Activated CD4-positive, alpha-beta T cell treated with anti-CD3 and anti-CD28 coated beads, Interleukin-2, amount 50 U/mL, for 4 hours (primary cell): ENCODE measurements at places on chromosomes 6 and 20.

GRCh38 chr6:64520050-64520449 lies 884.4 kb downstream of the PHF3 start:
- no peak for DNase-seq

DNA sequence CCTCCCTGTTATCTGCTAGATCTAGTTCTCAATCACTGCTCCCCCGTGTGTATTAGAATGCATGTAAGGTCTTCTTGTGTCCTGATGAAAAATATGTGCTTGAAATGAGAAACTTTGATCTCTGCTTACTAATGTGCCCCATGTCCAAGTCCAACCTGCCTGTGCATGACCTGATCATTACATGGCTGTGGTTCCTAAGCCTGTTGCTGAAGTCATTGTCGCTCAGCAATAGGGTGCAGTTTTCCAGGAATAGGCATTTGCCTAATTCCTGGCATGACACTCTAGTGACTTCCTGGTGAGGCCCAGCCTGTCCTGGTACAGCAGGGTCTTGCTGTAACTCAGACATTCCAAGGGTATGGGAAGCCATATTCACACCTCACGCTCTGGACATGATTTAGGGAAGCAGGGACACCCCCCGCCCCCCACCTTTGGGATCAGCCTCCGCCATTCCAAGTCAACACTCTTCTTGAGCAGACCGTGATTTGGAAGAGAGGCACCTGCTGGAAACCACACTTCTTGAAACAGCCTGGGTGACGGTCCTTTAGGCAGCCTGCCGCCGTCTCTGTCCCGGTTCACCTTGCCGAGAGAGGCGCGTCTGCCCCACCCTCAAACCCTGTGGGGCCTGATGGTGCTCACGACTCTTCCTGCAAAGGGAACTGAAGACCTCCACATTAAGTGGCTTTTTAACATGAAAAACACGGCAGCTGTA lies 73.4 kb downstream of the PTPN1 start:
- DNase-seq: no peak

GRCh38 chr6:75656479-75656878 lies 54.8 kb downstream of the SENP6 start:
- no peak for DNase-seq

DNA sequence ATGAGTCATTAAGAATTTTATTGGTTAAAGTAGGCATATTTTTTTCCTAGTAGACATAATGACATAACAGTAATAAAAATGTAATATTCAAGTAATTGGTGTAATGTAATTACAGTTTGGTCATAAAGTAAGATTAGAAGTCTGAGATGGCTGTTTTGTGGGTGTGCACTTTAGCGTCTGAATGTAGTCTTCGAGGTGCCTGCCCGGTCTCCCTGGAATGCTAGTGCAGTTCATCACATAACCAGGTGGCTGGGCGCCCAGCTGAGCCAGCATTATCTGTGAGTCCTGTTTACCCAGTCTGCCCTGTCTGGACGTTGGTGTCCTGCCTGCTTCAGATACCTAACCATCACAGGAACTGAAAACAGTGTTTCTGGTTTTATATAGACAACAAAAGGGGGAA lies 419.1 kb downstream of the CDC5L start:
- DNase-seq: no peak

DNA sequence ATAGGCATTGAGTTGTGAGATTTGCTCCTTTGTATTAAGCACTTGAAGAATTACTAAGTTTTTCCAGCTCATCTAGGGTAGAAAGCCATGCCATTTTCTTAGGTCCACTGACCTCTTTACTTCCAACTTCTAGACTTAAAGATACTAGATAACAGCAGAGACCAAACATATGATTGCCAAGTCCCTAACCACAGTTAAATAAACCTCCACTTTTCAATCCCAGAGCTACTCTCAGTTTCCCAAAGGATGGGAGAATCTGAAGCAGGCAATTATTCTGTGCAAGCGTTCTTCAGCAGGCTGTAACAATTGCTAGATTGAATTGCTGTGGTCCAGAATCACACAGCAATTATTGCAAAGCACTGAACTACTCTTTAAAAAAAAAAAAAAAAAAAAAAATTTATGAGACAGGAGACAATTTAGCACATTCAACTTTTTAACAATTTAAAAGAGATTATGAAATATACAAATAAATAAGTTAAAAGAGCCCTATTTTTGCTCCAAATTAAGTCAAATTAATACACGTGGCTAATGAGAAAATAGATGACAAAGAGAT lies 104.0 kb upstream of the PRSS16 start:
- DNase-seq: no peak
